ENCODE measurements at places on chromosomes 1 and 21.

DNA sequence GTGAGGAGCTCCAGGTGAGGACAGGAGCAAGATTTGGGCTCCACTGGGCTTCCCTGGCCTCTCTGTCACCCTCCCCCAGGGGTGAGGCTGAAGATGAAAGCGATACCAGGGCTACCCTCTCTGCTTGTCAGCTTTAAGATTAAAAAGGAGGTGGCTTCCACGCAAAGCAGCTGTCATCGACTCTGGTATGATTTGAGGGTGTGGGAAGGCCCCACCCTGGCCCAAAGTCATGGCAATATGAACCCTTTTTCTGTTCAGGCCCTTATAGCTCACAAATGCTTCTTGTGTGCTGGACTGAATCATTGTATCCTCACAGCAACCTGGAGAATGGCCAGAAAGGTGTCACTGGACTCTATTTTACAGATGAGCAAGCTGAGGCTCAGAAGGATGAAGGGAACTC lies 41.6 kb downstream of the NUAK2 start:
- no peak for DNase-seq

GRCh38 chr1:103254691-103255090 lies 146.4 kb upstream of the COL11A1 start:
- DNase-seq = no peak

GRCh38 chr1:213749558-213749957 lies 238.2 kb upstream of the PROX1 start:
- DNase-seq = no peak

GRCh38 chr1:82045221-82045620 lies 244.5 kb downstream of the ADGRL2 start:
- no peak for DNase-seq

DNA sequence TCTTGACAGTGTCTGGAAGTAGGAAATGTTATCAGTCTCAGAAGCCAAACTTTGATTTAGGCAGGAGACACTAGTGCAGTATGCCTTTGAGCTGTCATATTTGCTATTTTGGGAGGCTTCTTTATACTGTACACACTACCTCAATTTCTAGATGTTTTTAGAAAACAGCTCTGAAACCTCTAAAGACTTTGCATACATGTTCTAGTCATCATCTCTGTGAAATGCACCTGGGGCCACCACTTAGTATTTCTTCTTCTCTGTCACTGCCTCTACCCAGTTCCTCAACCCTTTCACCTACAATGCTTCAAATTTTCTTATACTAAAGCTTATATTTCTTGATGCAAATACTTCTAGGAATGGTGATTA lies 29.1 kb upstream of the PLA2G4A start:
- no peak for DNase-seq
